GM18507 (cell line): ENCODE measurements at places on chromosomes 12 and 14.

DNA sequence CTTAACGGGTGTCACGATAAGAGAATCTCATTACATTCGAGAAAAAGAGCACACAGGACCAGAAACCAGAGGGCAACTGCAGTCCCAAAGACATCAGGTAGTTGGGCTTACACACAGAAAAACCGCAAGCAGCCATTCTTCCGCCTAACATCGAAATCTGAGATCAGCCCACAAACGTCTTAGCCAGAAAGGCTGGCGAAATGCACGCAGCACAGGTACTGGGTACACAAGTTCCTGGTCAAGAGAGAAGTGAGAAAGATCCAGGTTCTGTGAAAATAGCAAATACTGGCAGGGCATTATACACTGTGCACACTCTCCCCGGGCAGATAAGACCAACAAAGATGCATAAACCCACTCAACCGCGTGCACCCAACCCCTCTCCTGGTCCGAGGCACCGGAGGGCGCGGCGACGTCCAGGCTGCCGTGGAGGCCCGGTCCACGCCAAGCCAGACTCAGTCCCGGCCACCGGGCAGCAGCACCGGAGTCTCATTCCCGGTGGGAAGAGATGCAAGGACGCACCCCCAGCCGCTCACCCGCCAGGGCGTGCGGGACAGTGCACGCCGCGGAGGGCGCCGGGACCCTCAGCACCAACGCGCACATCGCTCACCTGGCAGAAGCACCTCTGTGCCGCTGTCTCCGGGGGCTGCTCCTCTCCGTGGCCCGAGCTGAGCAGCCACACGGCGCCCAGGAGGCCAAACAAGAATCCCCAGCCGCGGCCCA lies 437 bp downstream of the ERO1A start:
- DNase-seq, result no peak

DNA sequence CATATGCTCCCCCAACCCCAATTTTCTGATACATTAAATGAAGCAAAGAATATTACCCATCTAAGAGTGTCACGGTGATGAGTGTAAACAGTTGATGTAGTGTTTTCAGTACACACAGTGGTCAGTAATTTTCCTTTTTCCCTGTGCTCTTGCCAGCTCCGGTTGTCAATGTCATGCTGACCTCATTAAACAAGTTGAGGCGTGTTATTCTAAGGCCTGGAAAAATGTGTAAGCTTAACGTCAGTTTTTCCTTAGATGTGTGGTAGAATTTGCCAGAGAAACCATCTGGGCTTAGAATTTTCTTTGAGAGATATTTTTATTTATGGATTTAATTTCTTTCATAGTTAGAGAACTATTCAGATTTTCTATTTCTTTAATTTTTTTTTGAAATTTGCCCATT lies 11.7 kb upstream of the SERPINA6 start:
- DNase-seq, result no peak

DNA sequence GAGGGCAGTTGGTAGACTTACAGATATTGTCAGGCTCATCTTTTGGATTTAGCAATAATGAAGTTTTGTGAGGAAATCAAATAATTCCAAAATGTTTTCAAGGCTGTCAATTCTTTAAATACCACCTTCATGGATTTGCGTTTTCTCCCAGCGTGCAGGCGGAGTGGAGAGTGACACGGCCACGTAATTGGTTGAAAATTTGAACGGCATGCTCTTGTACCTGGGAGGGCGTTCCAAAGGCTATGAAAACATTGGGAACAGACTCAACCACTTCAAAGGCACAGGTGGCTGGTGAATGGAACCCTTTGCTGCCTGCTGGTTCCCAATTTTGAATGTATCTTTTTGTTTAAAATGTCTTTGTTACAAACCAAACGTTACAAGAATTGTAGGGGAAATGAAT lies 12.4 kb downstream of the SMIM41 start:
- no peak for DNase-seq

- DNase-seq, result no peak
These were observed 14.5 kb downstream of the WSB2 start for GRCh38 chr12:118046430-118046829.

DNA sequence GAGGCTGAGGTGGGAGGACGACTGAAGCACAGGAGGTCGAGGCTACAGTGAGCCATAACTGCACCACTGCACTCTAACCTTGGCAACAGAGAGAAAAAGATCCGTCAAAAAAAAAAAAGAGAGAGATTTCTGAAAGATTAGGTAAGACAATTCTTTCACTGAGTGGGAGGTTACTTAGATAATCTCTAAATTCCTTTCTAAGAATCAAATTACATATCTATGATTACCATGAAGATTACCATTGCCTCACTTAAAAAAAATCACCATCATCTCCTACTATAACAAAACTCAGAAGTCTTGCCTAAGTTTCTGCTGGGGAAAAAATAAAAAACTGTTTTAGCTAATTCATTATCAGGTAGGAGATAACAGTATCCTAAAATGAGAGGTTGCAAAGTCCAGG lies 366.7 kb downstream of the DUSP6 start:
- DNase-seq, result no peak

GRCh38 chr12:80752464-80752863 lies 35.8 kb downstream of the MYF5 start:
- DNase-seq, result no peak

GRCh38 chr12:23493672-23494071 lies 455.8 kb downstream of the SOX5 start:
- DNase-seq, result no peak

DNA sequence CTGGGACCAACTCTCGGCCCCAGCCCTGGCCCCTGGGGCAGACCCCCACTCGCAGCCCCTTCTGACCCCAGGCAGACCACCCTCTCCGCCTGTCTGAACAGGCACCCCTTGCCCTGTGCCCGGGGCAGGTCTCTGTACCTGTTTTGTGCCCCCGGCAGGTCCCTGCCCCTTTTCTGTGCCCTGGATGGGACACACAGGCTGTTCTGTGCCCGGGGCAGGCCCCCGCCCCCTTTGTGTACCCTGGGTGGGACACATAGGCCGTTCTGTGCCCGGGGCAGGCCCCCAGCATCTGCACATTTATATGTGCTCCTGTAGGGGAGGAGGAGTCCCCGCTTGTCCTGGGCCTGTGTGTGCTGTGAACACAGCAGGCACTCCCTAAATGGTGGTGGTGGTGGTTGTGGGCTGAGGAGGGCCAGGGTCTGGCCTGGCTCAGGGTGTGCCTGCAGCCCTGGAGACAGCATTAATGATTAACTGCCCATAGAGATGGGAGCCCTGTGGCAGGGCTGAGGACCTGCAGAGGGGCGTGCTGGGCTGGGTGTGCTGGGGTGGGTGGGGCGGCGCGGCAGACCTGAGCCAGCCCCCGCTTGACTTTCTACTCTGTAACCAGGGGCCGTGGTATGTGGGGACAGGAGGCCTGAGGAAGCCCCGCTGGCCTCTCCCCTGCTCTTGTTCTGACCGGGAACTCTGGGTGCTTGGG lies 3.7 kb downstream of the FBRSL1 start:
- DNase-seq, result no peak

DNA sequence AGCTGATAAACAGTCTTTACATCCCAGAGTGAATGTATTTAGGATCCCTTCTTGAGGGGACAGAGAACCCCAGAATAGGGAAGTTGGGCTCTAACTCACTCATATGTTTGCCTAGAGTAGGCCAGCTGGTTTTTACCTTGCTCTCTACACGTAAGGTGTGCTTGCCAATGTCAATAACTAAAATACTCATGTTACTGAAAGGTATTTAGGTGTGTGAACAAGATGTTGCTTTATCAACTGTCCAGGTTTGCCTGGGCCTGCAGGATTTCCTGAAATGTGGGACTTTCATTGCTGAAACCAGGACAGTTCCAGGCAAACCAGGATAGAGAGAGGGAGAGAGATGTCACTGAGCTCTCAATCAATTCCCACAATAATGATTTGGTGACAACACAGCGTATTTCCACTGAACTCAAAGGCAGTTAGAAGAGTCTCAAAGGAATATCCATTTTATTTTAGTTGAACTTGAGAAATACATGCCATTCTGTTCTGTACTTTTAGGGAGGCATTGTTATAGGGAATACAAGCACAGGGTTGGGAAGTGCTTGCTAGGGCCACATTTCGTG lies 171.7 kb downstream of the NRXN3 start:
- DNase-seq, result no peak

GRCh38 chr12:4562034-4562657 lies at the start of gene DYRK4:
Gene DYRK4, plus strand, starts transcription at chr12:4562208. Its CDS starts 38 bp downstream, at chr12:4562246.
- DNase-seq, result no peak

- DNase-seq, result no peak
These were observed 10.3 kb upstream of the KRT1 start for GRCh38 chr12:52690351-52691075.

DNA sequence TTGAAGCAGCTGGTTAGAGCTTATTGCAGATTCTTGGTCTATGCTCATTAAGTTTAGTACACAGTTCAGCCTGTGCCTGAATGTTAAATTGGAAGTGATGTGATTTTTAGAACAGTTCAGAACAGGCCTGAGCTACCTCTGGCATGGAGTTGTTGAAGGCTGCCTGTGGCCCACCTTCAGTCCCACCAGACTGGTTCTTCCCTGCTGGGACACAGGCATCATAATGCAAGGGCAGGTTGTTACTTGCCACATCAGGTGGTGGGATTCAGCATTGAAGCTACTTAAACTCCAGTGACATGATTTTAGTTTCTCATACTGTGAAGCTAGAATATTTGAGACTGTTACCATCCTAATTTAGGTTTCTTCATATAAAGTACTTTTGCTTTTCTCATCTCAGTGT lies 49.4 kb downstream of the PROX2 start:
- DNase-seq, result no peak

DNA sequence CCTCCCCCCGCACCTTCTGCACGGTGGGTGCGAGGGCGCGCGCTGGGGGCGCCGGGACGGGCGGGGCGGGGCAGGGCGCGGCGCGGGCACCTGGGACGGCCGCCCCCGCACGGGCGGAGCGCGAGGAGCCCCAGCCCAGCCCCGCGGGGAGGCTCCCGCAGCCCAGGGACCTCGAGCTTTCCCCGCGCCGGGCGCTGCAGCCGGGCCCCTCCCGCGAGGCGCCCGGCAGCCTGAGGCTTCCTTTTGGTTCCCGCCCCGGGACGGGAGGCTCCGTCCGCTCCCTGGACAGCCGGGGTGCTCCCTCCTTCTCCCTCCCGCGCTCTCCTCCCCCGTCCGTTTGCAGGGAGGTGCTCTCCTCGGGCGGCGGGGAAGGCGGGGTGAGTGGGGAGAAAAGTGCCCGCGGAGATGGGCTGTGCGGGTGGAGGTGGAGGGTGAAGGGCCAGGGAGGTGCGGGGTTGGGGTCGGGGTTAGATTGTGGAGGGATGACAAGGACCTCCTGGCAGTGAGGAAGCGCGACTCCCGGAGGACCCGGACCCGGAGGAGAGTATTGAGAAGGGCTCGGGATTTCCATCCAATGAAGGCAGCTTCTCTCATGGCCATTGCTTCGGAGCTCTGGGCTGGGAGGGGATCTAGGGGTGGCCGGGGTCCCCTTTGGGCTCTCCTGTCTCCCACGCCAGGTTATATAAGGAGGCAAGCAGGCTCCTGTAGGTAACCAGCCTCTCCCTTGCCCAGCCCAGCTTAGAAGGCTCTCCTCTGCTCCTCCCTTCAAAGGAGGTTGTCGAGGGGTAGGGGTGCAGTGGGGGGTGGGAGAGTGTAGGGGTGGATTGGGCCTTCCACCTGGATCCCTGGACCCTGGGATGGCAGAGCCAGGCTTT lies 645 bp downstream of the JDP2 start:
- no peak for DNase-seq

DNA sequence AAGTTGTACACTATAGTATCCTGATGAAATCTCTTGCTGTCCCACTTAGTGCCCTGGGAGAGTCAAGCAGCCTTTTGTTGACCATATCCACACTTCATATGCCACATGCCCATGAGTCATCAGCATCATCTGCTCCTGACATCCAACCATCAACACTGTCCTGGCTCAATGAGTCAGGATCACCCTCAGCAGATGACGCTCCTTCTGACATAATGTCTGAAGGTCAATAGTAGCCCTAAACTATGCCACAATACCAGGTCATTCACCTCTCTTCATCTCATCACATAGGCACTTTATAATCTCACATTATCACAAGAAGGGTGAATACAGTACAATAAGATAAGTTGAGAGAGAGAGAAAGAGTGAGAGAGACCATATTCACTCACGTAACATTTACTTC lies 369.0 kb upstream of the FAR2 start:
- no peak for DNase-seq

GRCh38 chr12:104506676-104507401 lies 50.1 kb downstream of the CHST11 start:
- DNase-seq, result no peak

DNA sequence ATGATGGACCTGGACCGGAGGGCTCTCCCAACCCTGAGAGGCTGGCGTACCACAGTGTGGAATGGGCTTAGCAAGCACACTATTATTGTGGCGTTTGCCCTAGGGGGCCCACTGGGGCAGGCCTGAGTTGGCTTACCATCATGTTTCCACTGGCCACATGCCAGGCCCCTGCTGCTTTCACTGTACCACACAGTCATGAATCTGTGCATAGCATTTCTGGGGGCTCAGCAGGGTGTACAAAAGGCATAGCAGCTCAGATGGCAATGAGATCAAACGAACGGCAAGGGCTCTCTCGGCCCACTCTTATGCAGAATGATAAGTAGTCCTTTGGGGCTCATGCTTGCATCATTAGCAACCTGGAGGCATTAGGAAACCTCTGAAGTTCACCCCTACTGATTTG lies 137.0 kb upstream of the HIF1A start:
- DNase-seq, result no peak

GRCh38 chr14:19900999-19901398 lies 19.4 kb upstream of the OR4K5 start:
- no peak for DNase-seq

GRCh38 chr12:111730420-111730819 lies 36.3 kb upstream of the ALDH2 start:
- DNase-seq, result no peak
